ENCODE measurements at places on chromosomes 5 and 9.

DNA sequence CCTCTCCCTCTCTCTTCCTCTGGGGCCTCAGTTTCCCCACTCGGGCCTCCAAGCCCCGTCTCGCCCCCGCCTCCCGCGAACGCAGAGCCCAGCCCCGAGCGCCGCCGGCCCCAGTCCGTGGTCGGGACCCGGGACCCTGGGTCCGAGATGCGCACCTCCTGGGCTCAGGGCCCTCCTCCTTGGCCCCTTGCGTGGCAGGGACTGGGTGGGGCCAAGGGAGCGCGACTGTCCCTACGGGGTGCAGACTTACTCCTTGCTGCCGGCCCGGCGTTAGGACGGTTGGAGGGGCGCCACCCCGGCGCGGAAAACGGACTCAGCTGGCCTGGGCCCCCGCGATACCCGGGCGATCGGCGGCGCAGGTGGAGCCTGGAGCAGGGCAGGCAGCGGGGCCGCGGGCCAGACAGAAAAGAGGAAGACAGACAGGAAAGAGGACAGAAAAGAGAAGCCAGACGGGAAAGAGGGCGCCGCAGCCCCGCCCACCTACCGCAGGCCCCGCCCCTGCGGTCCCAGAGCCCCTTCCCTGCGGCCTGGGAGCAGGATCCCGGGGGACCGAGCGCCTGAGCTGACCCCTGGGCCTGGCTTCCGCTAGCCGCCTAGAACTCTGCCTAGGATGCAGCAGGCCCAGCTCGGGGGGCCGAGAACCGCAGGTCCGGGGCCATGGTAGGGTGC is at the start of gene GBGT1:
TSS of gene GBGT1 (minus strand) at position 411 of the 669 bp plus-strand sequence. CDS start 1,502 bp downstream, outside the sequence.
- peak; percentile 36 for DNase-seq

DNA sequence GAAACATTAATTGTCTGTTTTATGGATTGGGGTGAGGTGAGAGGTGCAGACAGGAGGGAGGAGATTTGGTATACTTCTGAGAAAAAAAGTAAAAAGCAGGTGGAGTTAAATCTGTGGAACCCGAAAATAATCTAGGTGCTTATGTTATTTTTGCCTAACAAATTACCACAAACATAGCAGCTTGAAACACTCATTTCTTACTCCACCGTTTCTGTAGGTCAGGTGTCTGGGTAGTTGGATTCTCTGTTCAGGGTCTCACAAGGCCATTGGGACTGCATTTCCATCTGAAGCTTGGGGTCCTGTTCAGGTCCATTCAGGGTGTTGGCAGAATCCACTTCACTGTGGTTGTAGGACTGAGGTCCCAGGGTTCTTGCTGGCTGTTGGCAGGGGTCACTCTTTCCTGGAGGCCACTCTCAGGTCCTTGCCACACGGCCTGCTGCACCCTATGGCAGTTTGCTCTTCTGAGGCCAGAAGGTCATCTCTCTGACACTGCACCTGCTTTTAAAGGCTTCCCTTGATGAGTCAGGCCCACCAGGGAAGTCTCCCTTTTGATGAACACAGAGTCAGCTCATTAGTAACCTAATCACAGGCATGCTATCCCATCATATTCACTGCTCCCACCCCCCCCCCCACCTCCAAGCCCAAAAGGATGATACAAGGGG is 82.2 kb downstream of the TRIO start:
- no peak for DNase-seq

DNA sequence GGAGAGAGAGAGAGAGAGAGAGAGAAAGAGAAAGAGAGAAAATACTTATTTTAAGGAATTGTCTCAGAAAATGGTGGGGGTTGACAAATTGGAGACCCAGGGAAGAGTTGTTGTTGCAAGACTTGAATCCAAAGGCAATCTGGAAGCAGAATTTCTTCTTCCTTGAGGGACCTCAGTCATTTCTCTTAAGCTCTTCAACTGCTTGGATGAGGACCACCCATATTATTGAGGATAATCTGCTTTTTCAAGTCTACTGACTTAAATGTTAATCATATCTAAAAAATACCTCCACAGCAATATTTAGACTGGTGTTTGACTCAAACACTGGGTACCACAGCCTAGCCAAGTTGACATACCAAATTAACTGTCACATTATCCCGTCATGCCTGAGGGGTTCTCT is 2.9 kb downstream of the CDKN2B-AS1 start:
- no peak for DNase-seq

DNA sequence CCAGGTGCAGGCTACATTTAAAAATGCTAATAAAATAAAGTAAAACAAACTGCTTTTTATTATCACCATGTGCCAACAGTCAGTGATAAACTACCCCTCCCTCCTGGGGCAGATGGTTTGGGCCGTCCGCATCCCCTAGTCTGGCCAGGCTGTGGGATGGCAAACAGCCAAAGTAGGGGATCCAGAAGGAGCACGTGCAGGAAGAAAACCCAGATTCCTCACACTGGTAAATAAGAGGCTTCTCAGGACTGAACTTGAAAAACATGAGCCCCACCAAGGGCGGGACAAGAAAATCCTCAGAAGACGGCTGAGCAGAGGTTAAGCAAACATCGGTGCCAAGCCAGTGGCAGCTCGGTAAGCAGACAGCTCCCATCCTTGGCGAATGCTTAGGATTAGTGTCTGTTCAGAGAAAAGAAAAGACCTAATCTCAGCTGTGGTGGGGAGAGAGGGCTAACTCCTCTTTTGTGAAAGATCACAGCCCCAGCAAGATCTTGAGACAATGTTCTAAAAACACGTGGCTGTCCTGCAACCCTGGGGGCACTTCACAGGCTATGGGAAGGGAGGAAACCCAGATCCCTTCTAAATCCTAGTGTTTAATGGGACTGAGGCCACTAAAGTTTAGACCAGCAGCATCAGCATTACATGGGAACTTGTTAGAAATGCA is 46.5 kb upstream of the GDNF start:
- DNase-seq, result no peak

DNA sequence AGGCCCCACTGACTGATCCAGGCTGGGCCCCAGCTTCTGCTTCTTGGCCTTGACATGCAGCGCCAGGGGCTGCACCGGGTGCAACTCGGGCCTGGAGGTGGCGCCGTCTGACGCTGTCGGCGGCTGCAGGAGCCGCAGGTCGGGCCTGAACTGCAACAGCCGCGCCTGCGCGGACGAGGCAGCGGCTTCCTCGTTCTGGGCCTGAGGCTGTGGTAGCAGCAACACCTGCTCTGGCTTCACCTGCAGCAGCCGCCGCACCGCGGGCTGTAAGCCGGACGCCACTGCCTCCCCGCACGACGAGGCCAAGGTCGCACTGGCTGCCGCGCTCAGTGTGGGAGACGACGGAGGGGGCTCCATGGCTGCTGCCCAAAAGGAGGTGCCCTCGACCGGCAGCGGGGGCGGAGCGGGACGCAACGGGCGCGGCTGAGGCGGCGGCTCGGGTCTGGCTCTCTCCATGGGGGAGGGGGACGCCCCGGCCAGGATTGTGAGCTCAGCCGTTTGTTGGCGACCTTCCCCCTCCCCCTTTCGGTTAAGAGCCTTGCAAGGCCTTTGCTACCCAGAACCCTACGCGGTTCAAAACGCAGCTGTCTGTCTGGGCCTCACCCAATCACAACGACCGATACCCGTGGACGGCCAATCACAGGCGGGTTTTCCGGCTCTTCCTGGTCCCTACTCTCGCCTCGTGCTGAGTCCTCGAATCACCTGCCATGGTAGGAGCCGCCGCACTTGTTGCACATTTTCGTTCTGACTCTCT is 438 bp downstream of the SOX30 start:
- DNase-seq, result peak; percentile 79

DNA sequence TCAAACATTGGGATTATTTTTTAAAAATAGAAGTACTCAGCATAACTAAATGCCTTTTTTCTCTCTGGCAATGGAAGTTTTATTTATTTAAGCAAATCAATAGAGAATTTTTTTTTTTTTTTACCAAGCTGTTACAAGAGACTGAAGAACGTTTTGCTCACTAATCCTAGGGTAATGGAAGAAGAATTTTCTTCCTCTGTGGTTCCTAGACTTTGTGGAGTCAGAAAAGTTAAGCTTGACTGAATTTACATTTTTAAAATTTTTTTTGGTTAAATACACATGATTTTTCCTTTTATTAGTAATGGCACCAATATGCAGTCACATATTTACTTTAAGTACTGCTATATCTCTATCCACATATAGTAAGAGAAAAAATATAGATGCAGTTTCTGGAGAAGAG is 189.8 kb downstream of the PCSK1 start:
- no peak for DNase-seq

GRCh38 chr5:14208071-14209021 is 65.2 kb downstream of the TRIO start:
- no peak for DNase-seq

- DNase-seq, result no peak
Measured at GRCh38 chr9:84045481-84046097, 65.0 kb downstream of the RMI1 start.

GRCh38 chr5:66170195-66170919 is 26.3 kb downstream of the SREK1 start:
- DNase-seq, result no peak

DNA sequence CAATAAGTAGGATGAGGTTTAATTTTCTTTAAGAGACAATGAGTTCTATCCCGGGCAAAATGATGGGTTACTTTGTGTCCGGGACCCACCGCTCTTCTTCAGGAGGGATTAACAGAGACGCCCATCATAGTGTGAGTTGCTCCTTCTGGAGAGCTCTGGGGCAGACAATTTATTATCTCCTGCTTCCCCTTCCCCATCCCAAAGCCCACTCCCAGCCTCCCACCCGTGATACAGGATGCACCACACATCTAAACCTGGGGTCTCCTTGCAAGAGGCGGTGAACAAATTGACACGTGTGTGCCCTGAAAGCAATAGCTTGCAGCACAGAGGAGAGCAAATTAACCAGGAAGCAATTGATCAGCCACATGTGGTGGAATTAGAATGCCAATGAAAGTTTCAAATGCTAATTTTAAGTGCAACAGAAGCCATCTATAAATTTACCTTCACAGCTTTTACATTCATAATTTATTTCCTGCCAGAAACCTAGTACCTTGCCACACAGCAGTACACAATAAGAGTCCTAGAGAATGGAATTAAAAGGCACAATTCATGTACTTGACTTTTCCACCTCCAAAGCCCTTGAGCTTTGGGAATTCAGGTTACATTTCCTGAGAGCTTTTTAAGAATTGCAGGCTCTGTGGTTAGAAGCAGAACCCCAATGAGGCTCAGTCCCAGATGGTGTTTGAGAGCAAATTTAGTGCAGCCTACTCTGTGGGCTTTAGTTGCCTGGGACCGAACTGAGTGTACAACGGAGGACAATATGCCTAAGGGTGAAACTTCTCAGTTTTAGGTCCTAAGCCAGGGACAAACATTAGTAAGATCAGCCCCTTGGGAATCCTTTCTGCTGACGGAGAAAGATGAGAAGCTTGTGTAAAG is 399.6 kb downstream of the MED10 start:
- DNase-seq, result no peak

- DNase-seq, result no peak
Measured at GRCh38 chr5:158814521-158814920, 285.2 kb downstream of the EBF1 start.

DNA sequence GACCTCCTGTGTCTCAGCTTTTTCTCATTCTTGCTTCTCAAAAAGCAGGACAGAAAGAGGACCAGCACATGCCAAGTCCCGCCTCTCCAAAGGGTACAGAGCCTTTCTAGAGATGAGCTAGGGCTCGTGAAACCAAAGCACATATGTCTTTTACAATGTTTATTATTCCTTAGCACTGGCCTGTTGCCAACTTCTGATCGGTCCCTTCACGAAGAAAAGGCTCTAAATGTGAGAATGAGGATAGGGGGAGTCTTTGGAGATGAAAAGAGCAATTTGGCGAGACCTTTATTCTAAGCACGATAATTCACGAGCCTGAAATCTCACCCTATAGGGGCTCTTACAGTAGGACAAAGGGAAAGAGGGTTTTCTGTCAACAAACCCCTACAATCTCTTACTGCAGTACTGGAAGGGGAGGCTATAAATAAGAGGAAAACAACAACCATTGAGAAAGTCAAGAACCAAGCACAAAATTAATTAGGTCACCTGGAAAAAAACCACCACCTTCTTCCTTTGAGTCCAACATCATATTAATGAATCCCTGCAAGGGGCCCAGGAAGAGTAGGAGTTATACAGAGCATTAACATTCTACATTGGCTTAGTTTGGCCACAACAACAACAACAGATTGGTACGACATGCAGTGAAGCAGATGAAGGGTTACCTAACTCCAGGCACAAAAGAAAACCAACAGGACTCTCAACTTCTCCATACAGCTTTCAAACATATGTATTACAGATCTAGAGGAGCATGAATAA is 309.5 kb downstream of the PDE4D start:
- no peak for DNase-seq

DNA sequence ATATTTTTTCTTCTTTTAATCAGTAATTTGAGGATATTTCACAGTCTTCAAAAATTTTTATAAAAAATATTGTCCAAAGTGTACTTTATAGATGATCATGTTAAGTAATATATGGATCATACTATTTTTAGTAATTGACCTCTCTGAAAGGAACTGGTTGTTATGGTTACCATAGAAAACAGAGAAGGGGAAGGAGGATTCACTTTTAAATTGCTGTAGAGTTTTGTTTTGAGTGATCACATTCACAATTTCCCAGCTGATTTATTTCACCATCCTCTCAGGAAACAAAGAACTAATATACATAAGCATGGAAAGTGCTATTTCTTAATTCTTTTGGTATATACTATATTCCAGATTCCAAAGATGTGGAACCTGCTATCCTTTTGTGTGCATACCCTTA is 56.5 kb upstream of the NREP start:
- DNase-seq, result no peak

DNA sequence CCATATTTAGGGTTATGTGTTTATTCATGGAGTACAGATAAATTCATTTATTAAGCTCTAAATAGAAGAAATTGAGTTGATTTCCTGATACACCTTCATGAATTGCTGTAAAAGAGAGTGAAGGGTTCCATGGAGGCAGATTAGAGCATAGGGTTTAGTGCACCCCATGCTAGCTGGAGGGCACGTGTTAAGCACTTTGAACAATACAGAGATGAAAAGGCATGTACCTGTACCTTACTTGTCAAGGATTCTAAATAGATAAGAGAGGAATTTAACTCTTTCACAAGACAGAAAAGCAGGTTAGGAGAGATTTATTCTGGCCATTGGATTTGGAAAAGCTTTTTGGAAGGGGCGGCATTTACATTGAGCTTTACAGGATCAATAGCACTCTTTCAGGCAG is 23.3 kb downstream of the TNFAIP8 start:
- DNase-seq, result no peak
